Suppressor macrophage (primary cell): ENCODE measurements at places on chromosomes 3 and 15.

GRCh38 chr3:139440639-139441556 lies 35.4 kb downstream of the RBP2 start:
- DNase-seq, result no peak

GRCh38 chr3:57787867-57788623 lies 31.9 kb downstream of the SLMAP start:
- no peak for DNase-seq

DNA sequence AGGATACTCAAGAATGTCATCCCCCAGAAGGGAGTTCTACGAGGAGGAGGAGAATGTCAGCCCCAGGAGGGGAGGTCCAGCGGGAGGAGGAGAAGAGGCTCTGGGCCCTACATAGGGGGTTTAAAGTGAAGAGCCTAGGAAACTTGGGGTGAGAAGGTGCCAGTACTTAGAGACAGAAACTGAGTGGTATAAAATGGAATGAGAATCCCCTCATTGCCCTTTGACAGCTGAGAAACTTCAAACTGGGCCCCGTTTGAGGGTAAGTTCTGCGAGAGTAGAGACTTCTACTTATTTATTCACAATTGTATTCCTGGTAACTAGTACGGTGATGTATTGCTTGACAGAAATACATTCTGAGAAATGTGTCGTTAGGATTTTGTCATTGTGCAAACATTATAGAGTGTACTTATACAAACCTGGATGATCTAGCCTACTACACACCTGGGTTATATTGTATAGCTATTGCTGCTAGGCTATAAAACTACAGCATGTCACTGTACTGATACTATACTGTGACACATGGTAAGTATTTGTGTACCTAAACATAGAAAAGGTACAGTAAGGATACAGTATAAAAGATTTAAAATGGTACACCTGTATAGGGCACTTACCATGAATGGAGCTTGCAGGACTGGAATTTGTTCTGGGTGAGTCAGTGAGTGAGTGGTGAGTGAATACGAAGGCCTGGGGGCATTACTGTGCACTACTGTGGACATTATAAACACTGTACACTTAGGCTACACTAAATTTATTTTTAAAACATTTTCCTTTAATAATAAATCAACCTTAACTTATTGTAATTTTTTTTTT lies 62.0 kb downstream of the TSC22D2 start:
- DNase-seq, result no peak

- peak; percentile 73 for DNase-seq
Observed at GRCh38 chr15:75720787-75721479, 8.3 kb upstream of the CSPG4 start.

GRCh38 chr15:58517682-58518525 lies 86.1 kb downstream of the LIPC start:
- DNase-seq, result peak; percentile 85

GRCh38 chr3:188624384-188624783 lies 470.4 kb downstream of the LPP start:
- DNase-seq, result no peak

GRCh38 chr15:78811124-78811824 lies at the start of gene ADAMTS7:
TSS of gene ADAMTS7 (minus strand) at chr15:78811464. CDS start at chr15:78811220, 244 bp downstream.
- DNase-seq, result peak; percentile 68

- no peak for DNase-seq
Observed at GRCh38 chr15:77295446-77295845, 124.5 kb downstream of the PEAK1 start.

DNA sequence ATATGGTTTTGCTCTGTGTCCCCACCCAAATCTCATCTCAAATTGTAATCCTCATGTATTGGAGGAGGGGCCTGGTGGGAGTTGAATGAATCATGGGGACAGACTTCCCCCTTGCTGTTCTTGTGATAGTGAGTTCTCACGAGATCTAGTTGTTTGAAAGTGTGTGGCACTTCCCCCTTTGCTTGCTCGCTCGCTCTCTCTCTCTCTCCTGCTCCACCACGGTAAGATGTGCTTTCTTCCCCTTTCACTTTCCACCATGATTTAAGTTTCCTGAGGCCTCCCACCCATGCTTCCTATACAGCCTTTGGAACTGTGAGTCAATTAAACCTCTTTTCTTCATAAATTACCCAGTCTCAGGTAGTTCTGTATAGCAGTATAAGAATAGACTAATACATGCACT lies 60.7 kb downstream of the GSK3B start:
- DNase-seq, result peak; percentile 33

GRCh38 chr3:196181127-196181546 lies 30.1 kb downstream of the ZDHHC19 start:
- DNase-seq, result no peak

DNA sequence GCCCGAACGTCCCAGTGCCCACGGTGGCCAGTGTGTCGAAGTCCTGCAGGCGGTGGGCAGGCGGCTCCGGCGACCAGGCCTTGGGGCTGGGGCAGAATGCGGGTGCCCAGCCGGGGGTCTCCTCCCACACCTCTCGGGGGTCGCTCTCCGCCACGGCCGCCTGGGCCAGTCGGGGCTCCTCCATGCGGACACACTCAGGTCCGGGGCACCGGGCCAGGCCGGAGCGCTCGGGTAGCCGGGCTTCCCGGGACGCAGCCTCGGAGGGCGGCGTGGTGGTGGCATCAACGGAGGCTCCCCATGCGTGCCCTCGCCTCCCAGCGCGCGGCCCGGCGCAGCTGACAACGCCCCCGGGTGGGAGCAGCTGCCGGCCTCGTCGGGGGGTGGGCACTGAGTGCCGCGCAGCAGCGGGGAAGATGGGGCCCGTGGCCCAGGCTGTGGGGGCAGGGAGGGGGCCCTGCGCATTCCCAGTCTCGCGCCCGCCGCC lies 30.1 kb upstream of the CERS3 start:
- no peak for DNase-seq

- DNase-seq, result peak; percentile 29
Observed at GRCh38 chr15:66714543-66714981, 12.5 kb downstream of the SMAD6 start.

- no peak for DNase-seq
Observed at GRCh38 chr3:124915254-124915653, 19.3 kb downstream of the MUC13 start.
